Body of pancreas (tissue), 4 donors: ENCODE measurements at places on chromosomes 1 and 21. TPM values are rescaled to one million over a fixed set of nuclear protein-coding genes. Genes with fewer than 3 reads are reported as not detected.
A peak's percentile ranks its signal among the peaks of the same experiment; 100 is the strongest.

TMIGD3 gene
- total RNA-seq, result not detected

GRCh38 chr1:110525249-110525595 is 6.2 kb upstream of the KCNA10 start:
- no peak for DNase-seq
- no peaks in the 10 kb centered on the region for H3K36me3 ChIP-seq

DNA sequence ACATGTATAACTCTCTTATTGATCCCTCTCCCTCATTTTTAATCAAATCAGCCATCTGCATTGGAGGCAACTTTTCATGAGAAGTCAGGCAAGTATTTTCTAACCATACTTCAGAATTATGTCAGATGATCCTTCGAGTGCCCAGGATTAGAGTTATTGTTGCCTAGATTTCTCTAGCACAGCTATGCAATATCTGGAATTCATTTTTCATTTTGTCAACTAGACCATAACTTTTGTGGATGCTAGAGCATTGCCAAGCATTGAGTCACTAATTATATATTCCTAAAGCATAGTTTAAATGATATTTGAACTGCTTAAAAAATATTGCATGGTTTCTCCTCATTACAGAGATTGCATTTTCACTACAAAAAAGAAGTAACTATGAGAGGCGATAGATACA is 21.2 kb downstream of the HFM1 start:
- no peaks in the 10 kb centered on the region for H3K4me1 ChIP-seq
- no peaks in the 10 kb centered on the region for H3K36me3 ChIP-seq
- DNase-seq, result no peak
- H3K27ac ChIP-seq, result no peak overlapping the region

- H3K27ac ChIP-seq, result no peak overlapping the region
- H3K4me1 ChIP-seq, result peaks cover 15% of the 10 kb centered on the region
- no peak overlapping the region for H3K4me3 ChIP-seq
Observed at GRCh38 chr1:3033790-3034090, 12.5 kb downstream of the ACTRT2 start.

ACOT11 gene
- 3.9 TPM for total RNA-seq

MKNK1 gene
- 238 TPM for total RNA-seq

GRCh38 chr1:3896396-3897000 is 3.6 kb downstream of the C1orf174 start:
- no peaks in the 10 kb centered on the region for H3K36me3 ChIP-seq
- no peak for DNase-seq

PLA2G2F gene
- total RNA-seq, result not detected

DNA sequence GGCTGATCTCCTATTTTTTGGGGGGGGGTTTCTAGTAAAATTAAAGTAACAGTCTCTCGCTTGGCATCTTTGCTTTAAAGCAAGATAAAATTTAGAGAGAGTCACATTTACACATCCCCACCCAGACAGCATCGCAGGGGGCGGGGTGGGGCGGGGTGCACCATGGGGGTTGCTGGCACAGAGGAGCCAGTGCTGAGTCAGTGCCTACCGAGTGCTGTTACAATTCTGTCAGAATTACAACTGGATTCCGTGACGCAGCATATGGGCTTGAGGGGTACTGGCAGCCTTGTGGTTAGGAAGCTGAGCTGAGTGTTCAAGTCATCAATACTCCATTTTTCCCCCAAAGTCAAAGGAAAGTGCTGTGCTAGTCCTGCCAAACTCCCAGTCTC is 175.9 kb downstream of the PRDM16 start:
- H3K27ac ChIP-seq, result no peak overlapping the region
- H3K36me3 ChIP-seq, result no peaks in the 10 kb centered on the region
- H3K27me3 ChIP-seq, result no peaks in the 10 kb centered on the region
- no peak overlapping the region for H3K4me3 ChIP-seq
- peaks cover 24% of the 10 kb centered on the region for H3K4me1 ChIP-seq

DNA sequence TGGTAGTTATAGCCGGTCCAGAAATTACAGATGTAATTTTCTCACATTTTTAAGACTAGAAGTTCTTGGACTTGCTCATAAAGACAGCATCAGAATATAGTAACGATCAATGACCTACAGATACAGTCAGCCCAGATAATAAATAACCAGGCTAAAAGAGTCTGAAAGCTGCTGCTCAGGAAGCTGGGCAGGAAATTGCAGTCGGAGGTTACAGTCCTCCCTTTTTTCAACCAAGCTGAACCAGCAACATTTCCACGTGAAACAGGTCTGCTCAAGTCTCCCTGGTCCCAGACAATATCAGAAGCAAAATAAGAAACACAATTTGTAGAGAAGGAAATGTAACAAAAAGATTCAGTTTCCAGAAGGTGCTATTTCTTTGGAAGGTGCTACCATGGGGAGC is 457.4 kb downstream of the SIPA1L2 start:
- no peak for DNase-seq
- no peaks in the 10 kb centered on the region for H3K27me3 ChIP-seq
- no peak overlapping the region for H3K27ac ChIP-seq
- H3K4me3 ChIP-seq, result no peak overlapping the region
- H3K36me3 ChIP-seq, result no peaks in the 10 kb centered on the region

GRCh38 chr1:116785006-116785405 is 30.8 kb downstream of the CD2 start:
- no peaks in the 10 kb centered on the region for H3K36me3 ChIP-seq
- H3K4me3 ChIP-seq, result no peak overlapping the region
- no peak for DNase-seq
- H3K27me3 ChIP-seq, result no peaks in the 10 kb centered on the region

EPHB2 gene
- total RNA-seq, result 7.9 TPM

AIDA gene
- total RNA-seq, result 32.9 TPM

PDE4B gene
- total RNA-seq, result 12.2 TPM

DNA sequence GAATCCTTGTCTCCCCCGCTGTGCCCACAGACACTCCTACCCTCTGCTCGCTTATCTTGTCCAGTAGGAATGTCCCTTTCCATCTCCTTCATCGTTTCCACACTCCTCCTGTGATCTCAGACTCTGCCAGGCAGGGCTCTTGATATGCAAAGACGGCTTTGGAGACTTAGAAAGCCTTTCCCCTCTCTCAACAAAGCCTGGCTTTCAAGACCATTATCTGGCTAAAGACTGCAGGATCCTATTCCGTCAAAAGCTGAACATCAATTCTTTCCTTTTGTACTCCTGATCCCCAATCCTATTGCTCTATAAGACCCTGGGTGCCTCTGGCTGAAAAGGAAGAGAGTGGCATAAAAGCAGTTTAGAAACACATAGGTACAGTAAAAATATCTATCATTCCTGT is 63.9 kb downstream of the SDC3 start:
- H3K27me3 ChIP-seq, result no peaks in the 10 kb centered on the region
- no peak for DNase-seq
- H3K36me3 ChIP-seq, result no peaks in the 10 kb centered on the region
- H3K4me3 ChIP-seq, result no peak overlapping the region

GRCh38 chr1:32127409-32128198 is 19.7 kb downstream of the KPNA6 start:
- no peaks in the 10 kb centered on the region for H3K27me3 ChIP-seq
- peaks cover 4% of the 10 kb centered on the region for H3K4me1 ChIP-seq
- no peak overlapping the region for H3K27ac ChIP-seq
- no peak for DNase-seq

GRCh38 chr1:31161571-31161970 is 78.1 kb downstream of the NKAIN1 start:
- no peak overlapping the region for H3K27ac ChIP-seq
- H3K4me3 ChIP-seq, result no peak overlapping the region
- no peaks in the 10 kb centered on the region for H3K27me3 ChIP-seq
- DNase-seq, result no peak

SELL gene
- not detected for total RNA-seq

DNA sequence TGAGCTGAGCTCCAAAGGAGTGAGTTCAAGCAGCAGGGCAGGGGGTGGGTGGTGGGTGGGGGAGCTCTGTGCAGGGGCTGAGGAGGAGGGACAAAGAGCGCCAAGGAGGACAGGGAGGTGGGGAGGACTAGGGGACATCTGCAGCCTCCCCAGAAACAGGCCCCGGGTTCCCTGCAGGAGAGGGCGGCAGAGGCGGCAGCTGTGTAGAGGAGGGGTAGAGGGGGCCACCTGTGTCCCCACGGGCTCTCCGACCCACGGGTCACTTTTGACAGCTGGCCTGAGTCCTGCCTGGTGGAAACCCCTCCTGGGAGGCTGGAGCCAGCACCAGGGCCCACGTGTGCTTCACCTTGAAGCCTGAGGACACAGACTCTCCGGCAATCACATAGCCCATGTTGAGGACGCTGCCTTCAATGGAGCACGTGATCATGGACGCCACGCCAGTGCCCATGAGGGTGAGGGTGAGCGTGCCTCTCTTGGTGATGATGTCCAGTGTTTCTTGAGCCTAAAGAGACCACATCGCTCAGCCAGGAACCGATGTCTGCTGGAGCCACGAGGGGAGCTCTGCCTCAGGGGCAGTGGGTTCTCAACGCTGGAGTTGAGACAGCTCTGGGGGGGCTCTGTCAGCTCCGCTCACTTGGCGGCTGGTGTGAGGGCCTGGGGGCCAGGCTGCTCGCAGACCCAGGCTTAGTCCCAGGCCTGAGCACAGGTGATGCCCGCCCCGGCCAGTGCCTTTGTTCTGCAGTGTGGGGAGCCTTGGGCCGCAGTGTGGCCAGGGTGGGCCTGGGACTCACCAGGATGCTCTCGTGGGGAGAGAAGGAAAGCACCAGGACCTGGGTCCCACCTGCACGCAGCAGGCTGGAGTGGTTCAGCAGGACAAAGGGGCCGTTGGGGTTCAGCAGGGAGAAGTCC is 6.6 kb upstream of the TMEM52 start:
- H3K27me3 ChIP-seq, result no peaks in the 10 kb centered on the region
- no peaks in the 10 kb centered on the region for H3K36me3 ChIP-seq
- DNase-seq, result peak; percentile 8

CCDC27 gene
- not detected for total RNA-seq

DNA sequence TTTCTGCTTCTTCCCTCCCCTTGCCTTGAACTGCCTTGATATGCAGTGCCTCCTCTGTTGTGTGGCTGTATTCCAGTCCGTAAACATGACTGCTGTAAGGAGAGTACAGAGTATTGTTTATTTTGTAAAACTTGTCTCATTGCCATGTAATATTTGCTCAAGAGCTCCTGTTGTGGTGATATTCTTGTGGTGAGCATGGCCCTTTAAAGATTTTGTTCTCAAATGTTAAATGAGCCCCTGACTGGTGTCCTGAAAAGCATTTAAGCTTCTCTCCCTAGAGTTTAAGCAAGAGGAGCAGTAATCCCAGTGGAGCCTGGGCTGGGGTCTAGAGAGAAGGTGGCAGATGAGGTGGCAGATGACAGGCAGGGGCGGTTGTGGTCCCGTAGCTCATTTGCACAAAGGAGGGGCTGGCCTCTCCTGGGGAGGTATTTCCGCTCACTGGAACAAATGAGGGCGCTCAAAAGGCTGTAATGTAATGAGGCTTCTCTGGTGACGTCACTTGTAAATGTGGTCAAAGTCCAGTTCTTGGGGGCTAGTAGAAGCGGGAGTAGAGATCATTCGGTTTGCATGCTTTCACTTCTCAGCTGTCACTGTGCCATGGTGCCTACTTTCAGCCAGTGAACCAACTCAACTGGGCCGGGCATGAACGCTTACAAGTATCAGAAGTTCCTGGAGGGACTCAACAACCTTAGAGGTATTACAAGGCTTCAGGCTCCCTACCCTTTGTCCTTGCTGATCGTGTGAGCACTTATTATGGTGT is 46.0 kb upstream of the MACF1 start:
- no peaks in the 10 kb centered on the region for H3K36me3 ChIP-seq
- H3K27me3 ChIP-seq, result no peaks in the 10 kb centered on the region
- peak; percentile 89 for DNase-seq
- no peak overlapping the region for H3K4me3 ChIP-seq

FAM78B gene
- total RNA-seq, result 14.5 TPM

UBL4B gene
- total RNA-seq, result not detected

DNA sequence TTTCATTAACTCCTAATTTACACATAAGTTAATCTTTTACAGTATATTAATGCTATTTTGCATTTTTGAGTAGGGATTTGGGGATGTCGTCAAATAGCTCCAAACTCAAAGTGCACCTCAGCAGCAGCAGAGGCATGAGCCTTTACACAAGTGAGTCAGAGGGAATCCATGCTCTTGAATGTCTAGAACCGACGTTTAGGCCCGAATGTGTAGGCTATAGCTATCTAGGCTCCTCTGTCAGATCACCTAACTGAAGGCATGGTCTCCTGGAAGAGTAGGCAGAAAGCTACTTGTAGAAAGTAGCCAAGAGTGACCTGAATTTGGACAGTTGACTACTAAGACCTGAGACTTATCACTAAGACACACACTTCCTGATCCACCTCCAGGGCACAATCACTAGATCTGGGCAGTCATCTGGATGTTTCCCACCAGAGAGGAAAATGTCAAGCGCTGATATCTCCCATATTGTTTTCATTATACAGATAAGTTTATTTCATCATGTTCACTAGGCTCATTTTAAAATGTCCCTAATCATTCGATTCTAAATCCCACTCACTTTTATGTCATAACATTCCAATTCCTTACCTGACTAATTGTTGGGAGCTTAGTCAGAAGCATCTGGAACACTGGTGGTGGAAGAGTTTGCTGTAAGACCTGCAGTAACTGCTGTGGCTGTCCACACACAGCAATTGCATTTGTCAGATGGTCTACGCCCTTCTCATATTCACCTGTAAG is 15.3 kb downstream of the TOMM20 start:
- peaks cover 23% of the 10 kb centered on the region for H3K36me3 ChIP-seq
- no peak overlapping the region for H3K4me3 ChIP-seq
- H3K4me1 ChIP-seq, result peaks cover 18% of the 10 kb centered on the region

GRCh38 chr1:39927538-39927937 is 25.8 kb upstream of the MYCL start:
- H3K27ac ChIP-seq, result peak overlapping the region; percentile 32
- H3K36me3 ChIP-seq, result no peaks in the 10 kb centered on the region
- H3K27me3 ChIP-seq, result no peaks in the 10 kb centered on the region

C1orf94 gene
- not detected for total RNA-seq

DNA sequence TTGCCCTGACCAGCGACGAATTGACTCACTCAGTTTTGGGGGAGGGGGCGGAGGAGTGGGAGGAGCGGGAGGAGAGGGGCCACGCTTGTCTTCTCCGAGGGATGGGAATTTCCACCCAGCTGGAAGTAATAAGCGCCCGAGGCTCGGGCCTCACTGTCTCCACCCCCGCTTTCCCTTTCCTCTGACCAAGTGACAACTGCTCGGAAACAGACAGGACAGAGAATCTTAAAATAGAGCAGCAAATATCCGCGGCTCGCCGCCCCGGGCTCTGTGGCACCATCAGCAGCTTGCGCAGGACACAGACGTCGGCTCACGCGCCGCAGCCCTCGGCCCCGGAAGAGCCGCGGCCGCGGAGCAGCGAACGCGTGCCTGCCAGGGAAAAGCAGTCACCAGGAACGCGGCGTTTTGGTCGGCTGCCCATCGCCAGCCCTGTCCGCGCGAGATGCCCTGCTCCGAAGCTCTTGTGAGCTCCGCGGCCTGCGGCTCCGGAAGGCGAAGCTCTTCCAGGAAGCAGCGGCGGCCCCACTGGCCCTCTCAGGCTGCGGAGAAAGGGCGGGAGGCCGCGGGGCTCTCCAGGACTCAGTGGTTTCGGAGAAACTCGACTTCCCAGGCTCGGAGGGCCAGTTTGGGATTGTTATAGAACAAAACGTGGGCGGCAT is 10.7 kb upstream of the RGS16 start:
- peak overlapping the region; percentile 22 for H3K27ac ChIP-seq
- H3K4me1 ChIP-seq, result peaks cover 13% of the 10 kb centered on the region
- H3K4me3 ChIP-seq, result no peak overlapping the region
- DNase-seq, result peak; percentile 72
- no peaks in the 10 kb centered on the region for H3K27me3 ChIP-seq

PEX14 gene
- 8.8 TPM for total RNA-seq

C8B gene
- total RNA-seq, result not detected
